Activated T-cell treated with anti-CD3 and anti-CD28 coated beads, Interleukin-2, amount 50 U/mL, for 48 hours (primary cell): ENCODE measurements at places on chromosomes 1 and 21.
A peak's percentile ranks its signal among the peaks of the same experiment; 100 is the strongest.

- DNase-seq, result no peak
Observed at GRCh38 chr1:243598433-243598832, 251.6 kb downstream of the AKT3 start.

GRCh38 chr1:27446496-27447020 is 43.4 kb downstream of the WASF2 start:
- DNase-seq, result peak; percentile 17

DNA sequence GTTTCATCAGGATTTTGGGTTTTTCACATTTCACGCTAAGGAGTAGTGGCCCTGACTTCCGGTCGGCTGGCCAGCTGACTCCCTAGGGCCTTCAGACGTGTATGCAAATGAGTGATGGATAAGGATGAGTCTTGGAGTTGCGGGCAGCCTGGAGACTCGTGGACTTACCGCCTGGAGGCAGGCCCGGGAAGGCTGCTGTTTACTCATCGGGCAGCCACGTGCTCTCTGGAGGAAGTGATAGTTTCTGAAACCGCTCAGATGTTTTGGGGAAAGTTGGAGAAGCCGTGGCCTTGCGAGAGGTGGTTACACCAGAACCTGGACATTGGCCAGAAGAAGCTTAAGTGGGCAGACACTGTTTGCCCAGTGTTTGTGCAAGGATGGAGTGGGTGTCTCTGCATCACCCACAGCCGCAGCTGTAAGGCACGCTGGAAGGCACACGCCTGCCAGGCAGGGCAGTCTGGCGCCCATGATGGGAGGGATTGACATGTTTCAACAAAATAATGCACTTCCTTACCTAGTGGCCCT is 23.1 kb upstream of the TNFRSF1B start:
- peak; percentile 56 for DNase-seq

- DNase-seq, result no peak
Observed at GRCh38 chr1:46639547-46639946, 22.9 kb upstream of the MOB3C start.

- DNase-seq, result no peak
Observed at GRCh38 chr1:11331036-11331944, 58.3 kb downstream of the UBIAD1 start.

DNA sequence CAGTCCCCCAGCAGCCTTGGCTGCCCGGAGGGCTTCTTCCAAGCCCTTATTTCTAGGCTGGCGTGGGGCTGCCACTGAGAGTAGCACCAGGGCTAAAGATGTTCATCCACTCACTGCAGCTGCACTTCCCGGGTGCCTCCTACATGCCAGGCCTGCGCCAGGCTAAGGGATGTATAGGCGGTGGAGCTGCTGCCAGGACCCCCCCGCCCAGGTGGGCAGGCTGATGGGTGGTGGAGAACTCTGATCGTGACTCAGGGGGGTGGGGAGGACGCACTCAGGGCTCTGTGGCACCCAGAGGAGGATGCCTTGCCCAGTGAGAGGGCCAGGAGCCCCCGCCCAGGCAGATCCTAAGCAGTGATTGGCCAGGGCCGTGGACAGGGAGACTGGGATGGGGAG is 34.1 kb downstream of the CFAP74 start:
- DNase-seq, result no peak

GRCh38 chr1:244437086-244437468 is 14.6 kb downstream of the ADSS2 start:
- no peak for DNase-seq

DNA sequence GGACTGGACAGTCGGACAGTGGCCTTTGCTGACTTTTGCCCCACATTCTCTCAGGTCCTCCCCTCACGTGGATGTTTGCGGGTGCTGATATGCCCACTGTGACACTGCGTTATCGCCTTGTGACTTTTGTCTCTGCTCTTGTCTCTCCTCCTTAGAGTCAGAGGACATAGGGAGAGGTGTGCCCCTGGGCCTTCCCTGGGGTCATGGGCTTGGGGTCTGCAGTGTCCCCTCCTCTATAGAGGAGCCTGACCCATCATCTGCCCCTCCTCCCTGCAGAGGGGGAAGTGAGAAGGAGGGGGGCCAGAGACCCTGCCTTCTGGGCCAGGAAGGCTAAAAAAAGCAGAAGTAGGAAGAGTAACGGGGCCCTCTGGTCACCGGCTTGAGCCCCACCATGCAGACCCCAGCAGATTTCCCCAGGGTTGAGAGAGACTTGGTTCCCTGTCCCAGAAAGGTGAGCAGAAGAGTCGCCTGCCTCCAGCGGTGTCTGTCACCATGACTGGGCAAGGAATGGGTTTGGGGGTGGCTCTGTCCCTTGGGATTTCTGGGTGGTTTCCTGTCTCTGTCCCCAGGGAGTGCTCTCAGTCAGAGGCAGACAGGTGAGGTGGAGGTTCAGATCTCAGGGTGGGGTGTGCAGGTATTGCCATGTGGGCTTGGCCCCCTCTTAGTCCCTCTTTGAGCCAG is 13.3 kb downstream of the RPS6KA1 start:
- no peak for DNase-seq

DNA sequence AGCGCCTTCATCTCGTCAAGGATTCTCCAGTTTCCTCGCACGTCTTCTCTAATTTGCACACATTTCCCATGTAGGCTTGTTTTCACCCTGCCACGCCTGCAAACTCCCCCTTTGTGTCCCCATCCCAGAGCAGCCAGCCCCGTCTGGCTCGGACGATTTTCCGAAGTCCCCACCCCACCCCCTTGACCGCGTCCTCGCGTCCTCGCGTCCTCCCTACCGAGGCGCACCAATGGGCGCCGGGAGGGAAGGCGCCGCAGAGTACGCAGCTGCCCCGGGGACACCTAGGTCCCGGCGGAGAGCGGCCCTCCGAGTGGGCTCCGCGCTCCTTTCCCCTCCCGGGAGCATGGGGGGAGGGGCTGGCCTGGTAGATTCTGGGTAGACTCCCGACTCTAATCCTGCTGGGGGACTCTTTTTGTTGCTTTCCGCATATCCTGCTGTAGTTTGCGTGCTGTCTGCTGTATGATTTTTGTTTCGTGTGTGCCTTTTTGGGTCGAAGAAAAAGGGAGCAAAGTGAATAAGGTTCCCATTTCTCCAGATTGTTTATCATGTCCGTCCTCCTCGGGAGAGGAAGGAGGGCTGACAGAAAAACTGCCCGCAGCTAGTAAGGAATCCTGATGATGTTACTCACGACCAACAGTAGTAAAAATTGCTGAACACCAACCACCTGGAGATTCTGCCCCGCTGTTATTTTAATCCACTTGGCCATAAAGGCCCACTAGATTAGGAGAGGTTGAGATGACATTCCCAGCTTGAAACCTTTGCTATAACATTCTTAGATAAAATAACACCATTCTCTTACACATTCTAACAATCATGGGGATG is 1.5 kb downstream of the CACHD1 start:
- DNase-seq, result peak; percentile 51

GRCh38 chr1:20686883-20687725 is 25.9 kb upstream of the DDOST start:
- DNase-seq, result no peak

DNA sequence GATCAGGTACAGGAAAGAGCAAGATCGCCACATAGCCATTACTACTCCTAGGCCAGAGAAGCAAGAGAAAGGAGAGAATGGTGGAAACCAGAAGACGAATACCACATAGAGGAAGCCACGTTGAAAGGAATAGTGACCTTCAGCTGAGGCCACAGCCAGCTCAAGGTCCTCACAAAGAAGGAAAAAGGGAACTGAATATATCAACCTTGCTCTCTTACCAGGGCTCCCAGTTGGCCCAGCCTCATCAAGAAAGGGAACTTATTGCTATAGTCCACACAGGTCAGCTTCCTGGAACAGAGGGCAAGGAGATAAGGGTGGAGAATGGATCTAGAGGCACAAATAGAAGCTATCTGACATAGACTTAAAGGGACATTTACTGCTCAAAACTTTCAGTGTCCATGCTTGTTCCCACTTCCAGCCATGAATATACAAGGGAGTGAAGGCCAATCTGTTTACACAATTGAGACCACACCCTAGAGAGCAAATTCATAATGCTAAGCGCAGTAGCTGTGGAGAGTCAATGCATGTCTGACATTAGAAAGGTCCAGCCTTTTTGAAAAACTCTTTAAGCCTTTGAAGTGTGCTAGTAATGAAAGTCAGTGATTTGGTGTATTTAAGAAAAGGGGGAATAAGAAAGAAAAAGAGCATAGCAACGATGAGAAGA is 120.7 kb upstream of the ZC3H11B start:
- DNase-seq, result no peak

DNA sequence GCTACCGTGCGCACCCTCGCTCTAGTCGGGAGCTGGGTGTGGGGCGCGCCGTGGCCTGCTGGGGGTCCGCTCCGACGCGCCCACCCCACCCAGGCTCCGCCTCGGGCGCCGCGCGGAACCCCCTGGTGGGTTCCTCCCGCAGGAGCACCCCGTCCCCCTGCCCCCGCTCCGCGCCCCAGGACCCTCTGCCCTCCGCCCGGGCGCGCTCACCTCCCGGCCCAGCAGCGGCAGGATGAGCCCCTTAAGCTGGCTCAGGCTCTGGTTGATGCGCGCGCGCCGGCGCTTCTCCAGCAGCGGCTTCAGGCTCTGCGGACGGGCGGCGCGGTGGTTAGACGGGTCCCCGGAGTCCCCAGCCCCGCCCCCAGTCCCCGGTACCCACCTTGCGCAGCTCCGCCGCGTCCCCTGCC is 319 bp downstream of the HES2 start:
- no peak for DNase-seq

DNA sequence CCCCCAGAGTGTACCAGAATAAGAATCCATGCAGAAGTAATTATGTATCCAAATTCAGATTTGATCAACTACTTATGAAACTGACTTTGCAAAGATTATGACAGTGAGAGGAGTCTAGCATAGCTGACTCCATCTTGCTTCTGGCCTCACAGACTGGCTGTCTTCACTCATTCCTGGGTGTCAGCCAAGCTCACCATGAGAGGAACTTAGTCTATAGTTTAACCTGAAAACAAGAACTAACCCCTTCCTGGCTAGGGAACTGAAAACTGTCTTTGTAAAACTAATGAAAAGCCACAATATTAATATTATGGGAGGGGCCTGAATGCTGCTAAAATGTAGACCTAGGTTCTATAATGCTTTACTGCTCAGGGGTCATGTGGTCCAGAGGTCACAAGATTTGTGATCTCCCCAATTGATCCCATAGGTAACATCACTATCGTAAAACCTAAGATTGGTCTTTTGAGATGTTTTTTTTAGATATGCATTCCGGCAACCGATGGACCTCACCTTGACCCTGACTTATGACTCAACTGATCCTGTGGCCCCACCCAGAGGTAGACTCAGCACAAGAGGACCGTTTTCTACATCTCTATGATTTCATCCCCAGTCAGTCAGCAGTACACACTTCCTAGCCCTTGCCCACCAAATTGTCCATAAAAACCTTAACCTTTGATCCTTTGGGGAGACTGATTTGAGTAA is 55.2 kb downstream of the ATP1B1 start:
- DNase-seq, result no peak

GRCh38 chr21:36709030-36709867 is 10.3 kb downstream of the SIM2 start:
- peak; percentile 25 for DNase-seq

DNA sequence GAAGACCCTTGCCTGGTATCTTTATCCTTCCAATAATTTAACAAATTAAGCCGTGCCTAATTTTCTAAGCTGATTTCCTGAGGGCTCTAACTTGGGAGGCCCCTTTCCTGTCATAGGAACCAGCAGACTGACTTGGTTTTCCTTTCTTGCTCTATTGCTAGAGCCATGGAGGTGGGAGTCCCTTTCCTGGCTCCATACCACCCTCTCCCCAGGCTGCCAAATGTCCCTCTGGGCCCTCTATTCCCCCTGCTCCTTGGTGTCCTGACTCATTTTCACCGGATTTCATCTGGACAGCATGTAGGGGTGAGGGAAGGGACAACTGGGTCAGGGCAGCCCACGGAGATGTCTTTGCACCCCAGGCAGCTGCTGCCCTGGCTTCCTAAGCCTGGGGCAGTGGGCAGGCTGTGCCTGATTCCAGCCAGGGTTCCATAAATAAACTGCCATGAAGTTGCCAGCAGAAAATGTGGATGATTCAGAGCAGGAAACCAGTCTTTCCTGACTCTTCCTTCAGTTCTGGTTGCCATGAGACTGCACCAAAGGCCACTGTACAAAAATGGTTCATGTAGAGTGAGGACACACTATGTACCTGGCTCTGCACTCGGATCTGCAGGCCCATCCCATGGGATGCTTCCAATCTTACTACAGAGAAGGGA is 38.0 kb upstream of the SERBP1 start:
- no peak for DNase-seq

DNA sequence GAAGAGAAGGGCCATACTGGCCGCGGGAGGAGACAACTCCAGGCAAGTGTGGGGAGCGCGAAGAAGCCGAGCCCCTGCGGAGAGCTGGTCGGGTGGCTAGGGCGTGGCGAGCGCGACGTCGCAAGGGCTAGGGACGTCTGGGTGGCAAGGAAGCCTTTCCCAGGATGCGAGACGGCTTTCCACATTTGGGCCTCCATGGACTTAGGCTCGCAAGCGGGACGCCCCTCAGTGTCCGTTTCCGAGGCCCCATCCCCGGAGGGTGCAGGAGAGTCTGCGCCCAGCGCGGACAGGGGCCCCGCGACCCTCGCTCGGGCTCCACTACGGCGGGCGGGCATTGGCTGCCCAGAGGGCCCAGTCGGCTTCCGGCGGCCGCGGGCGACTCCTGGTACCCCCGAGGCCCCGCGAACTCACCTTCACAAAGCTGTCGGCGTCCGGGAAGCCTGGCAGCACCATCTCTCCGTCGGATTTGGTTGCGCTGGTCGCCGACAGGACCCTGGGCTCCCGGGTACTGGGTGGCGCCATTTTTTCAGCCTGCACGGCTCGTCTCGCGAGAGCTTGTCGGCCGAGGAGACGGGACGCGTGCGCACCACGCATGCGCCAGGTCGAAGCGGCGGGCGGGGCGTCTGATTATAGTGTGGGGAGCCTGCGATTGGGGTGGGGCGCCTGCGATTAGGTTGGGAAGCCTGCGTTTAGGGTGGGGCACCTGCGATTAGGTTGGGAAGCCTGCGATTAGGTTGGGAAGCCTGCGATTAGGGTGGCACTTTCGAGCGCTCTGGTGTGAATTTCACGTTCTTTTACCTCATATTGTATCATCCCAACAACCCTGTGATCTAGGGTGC is at the start of gene EXOSC10:
Gene EXOSC10, minus strand, starts transcription at position 560 of the 839 bp plus-strand sequence. Its CDS starts 38 bp downstream, at position 522.
- peak; percentile 98 for DNase-seq

DNA sequence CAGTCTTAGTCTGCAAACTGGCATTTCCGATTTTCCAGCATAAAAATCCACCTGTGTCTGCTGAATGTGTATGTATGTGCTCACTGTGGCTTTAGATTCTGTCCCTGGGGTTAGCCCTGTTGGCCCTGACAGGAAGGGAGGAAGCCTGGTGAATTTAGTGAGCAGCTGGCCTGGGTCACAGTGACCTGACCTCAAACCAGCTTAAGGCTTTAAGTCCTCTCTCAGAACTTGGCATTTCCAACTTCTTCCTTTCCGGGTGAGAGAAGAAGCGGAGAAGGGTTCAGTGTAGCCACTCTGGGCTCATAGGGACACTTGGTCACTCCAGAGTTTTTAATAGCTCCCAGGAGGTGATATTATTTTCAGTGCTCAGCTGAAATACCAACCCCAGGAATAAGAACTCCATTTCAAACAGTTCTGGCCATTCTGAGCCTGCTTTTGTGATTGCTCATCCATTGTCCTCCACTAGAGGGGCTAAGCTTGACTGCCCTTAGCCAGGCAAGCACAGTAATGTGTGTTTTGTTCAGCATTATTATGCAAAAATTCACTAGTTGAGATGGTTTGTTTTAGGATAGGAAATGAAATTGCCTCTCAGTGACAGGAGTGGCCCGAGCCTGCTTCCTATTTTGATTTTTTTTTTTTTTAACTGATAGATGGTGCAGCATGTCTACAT is 2.5 kb upstream of the OLFML3 start:
- DNase-seq, result no peak

GRCh38 chr1:223413216-223413615 is 20.0 kb downstream of the CCDC185 start:
- no peak for DNase-seq

- DNase-seq, result no peak
Observed at GRCh38 chr1:218529646-218530300, 184.6 kb downstream of the TGFB2 start.

GRCh38 chr21:24636696-24637095 is 970.6 kb downstream of the MRPL39 start:
- DNase-seq, result no peak
